G401 (cell line): ENCODE measurements at places on chromosomes 1 and 21. TPM values are rescaled to one million over a fixed set of nuclear protein-coding genes. Genes with fewer than 3 reads are reported as not detected.

Gene PGBD5
- 1.5 and 3.6 TPM in 2 replicates for total RNA-seq

Gene CYP4A22
- not detected in 2 replicates for total RNA-seq

Gene RNU5D-1
- not detected in 2 replicates for total RNA-seq

Gene SIM2
- total RNA-seq: 2.0 and 4.7 TPM in 2 replicates

Gene FMOD
- total RNA-seq: not detected in 2 replicates

Gene OR2L13
- total RNA-seq: not detected in 2 replicates

Gene RNF186
- total RNA-seq: not detected in 2 replicates

Gene DNAI4
- 3.7 and 7.3 TPM in 2 replicates for total RNA-seq

Gene S100A12
- not detected in 2 replicates for total RNA-seq

Gene DCST2
- total RNA-seq: 0.31 TPM in 1 of 2 replicates, not detected in the other

Gene KLHL20
- total RNA-seq: 7.1 and 7.7 TPM in 2 replicates

Gene SH2D5
- 37.6 and 44.9 TPM in 2 replicates for total RNA-seq

Gene SOX13
- 0.06 TPM in 1 of 2 replicates, not detected in the other for total RNA-seq

Gene FAM78B
- not detected in 2 replicates for total RNA-seq

Gene SPRR2A
- total RNA-seq: not detected in 2 replicates

Gene ADGRL4
- not detected in 2 replicates for total RNA-seq

Gene OR2T33
- total RNA-seq: not detected in 2 replicates

Gene UCHL5
- 46.2 and 53.3 TPM in 2 replicates for total RNA-seq

Gene VAMP4
- 3.0 and 4.3 TPM in 2 replicates for total RNA-seq

Gene RABGGTB
- total RNA-seq: 67.6 and 109 TPM in 2 replicates

Gene C1orf21
- not detected in 2 replicates for total RNA-seq

Gene KRTAP11-1
- not detected in 2 replicates for total RNA-seq

Gene S100A7A
- total RNA-seq: not detected in 2 replicates

Gene ADGRB2
- total RNA-seq: 45.4 and 49.5 TPM in 2 replicates
